ENCODE measurements at places on chromosomes 1 and 21.
A peak's percentile ranks its signal among the peaks of the same experiment; 100 is the strongest.

DNA sequence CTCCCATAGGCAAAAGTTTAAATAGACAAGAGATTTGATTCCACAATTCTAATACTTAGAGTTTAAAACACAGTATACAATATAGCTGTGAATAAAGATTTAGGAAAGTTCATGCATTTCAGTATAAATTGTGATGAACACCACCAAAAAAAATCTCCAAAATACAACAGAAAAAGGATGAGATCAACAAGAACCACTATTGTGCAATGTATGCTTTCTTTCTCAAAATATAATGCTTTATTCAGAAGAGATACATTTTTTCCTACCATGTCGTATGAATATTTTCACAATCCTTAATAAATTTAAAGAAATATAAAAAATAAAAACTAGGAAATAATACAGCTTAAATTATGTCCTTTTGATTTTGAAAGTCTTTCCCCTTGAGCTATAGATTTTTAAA lies 1309.2 kb downstream of the MRPL39 start:
- H3K27ac ChIP-seq: no peak overlapping the region
- H3K27me3 ChIP-seq: no peaks in the 10 kb centered on the region
- no peaks in the 10 kb centered on the region for H3K4me1 ChIP-seq

GRCh38 chr1:110928191-110928590 lies 35.5 kb downstream of the LRIF1 start:
- H3K27ac ChIP-seq: no peak overlapping the region
- H3K36me3 ChIP-seq: no peaks in the 10 kb centered on the region
- no peaks in the 10 kb centered on the region for H3K4me1 ChIP-seq
- no peak for DNase-seq
- H3K4me3 ChIP-seq: no peak overlapping the region

DNA sequence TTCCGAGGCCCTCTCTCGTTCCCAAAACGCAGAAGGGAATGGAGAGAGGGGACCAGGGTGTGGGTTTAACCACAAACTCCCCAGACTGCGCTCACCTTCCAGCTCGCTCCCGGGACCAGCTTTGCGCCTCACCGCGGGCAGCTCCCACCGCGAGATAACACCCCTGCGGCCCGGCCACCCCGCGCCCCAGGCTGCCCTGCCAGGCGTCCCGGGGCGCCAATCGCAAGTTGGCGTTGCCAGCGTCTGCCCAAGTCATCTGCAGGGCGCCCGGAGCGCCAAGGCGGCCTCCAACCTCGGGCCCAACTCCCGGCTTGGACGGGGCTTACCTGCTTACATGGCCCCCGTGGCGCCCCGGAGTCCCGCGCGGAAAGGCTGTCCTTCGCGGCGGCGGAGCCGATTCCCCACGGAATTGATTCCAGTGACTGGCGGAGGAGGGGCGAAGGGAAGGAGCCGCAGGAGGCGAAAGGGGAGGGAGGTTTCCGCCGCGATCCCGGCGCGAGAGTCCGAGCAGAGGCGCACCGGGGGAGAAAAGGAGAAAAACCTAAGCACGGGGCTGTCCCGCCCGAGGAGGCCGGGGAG lies 456 bp downstream of the PTPN14 start:
- H3K36me3 ChIP-seq: no peaks in the 10 kb centered on the region
- H3K4me1 ChIP-seq: peaks cover 35% of the 10 kb centered on the region
- H3K27ac ChIP-seq: peak overlapping the region; percentile 98

DNA sequence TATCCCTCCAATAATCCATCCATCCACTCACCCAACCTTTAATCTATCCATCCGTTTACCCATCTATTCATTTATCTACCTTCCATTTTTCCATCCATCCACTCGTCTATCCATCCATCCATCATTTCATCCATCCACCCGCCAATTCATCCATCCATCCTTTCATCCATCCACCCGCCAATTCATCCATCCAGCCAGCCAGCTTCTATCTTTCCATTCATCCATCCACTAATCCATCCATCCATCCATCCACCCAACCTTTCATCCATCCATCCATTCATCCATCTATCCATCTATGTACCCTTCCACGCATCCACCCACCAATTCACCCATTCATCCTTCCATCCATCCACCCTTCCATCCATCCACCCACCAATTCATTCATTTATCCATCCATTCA lies 10.5 kb upstream of the CASZ1 start:
- DNase-seq: no peak
- H3K27ac ChIP-seq: no peak overlapping the region
- no peaks in the 10 kb centered on the region for H3K4me1 ChIP-seq
- H3K27me3 ChIP-seq: peaks cover 49% of the 10 kb centered on the region

Data from tibial artery (tissue), 4 donors.